ENCODE measurements at places on chromosomes 1 and 21.

DNA sequence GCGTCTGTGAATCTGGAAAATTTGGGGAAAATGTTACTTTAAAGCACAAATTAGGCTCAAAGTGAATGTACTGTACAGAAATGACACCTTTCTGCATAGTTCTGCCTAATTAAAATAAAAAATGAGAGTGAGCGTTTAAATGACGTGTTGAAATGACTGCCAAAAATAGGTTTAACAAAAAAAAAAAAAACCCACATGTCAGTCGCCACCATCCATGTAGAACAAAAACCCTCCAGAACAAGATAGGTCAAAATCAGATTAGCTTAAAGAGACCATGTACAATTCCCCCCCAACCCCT, 745 bp downstream of the PARP1 start:
- no peak for DNase-seq

DNA sequence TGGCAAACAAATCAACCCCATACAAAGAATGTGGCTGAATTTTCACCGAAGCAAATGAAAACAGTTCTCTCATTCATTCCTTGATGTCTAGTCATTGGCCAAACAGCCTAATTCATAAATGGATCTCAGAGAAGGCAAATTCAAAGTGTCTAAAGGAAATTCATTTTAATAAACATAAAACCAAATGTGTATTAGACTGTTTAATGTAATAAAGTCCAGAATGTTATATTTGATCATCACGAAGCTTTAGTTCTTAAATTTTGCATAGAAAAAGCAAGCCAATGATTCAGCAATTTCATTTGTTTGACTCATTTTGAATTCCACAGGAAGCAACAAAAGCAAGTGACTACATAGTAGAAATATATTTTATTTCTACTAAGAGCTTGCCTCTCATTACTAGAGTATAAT, 379.2 kb upstream of the ADAMTS5 start:
- DNase-seq = no peak

DNA sequence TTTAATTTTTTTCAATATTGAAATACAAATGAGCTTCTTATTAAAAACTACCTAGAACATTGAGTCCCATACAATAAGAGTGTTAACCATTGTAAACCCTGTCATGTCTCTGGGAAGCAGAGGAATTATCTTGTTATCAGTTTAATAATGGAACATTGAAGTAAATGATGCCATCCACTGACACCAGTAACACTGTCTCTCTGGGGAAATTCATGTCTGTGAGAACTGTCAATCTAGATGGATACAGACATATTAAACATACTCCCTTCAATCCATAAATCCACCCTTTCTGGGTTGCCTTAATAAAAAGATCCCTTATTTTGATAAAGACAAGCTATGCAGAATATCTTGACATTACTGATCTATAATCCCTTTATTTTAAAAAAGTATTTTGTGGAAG, 503.2 kb downstream of the DPYD start:
- DNase-seq = no peak

DNA sequence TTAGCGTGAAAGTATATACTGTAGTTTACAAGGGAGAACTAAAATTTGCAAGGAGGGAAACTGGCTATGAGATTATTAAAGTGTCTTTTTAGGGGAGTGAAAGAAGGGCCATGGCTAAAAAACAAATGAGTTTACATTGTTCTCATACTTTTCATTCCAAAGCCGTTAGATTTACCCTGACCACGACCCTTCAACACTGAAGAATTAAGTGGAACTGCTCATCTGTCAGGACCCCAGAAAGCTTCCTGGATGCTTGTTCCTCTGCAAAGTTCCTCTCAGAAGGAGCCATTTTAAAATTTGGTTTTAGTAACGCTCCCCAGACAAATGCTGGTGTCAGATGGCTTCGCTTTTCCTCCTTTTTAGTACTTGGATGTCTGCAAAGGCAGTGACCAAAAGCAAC, 82.7 kb upstream of the ZBTB18 start:
- DNase-seq = no peak

DNA sequence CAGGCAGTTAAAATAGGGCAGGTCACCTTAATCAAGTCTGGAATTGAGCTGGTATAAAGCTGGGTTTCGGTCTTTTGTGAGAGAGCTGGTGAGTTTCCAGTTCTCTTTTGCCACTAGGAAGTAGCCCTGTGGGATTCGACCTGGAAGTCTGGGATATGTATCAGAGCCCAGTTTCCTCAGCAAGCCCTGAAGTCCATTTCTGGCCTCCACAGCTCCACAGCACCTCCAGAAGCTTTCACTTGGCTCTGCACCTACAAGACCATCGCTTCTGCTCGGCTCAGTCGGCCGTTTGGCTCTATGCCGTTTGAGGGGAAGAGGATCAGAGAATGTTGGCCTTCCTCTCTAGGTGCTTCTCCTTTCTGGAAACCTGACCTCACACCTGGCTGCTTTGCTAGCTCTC, 148.0 kb downstream of the GALNT2 start:
- peak; percentile 71 for DNase-seq

DNA sequence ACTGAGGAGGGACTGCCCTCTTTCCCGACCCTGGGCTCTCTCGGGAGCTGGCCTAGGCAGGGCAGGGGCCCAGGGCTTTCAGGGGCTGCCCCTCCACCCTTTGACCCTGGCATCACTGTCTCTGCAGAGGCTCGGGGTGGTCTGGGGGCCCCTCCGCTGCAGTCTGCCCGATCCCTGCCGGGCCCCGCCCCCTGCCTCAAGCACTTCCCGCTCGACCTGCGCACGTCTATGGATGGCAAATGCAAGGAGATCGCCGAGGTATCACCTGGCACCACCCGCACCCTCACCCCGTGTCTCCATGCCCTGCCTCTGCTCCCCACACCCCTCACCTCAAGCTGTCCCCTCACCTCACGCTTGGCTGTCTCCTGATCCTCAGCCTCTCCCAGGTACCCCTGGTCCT, 5.5 kb downstream of the AMPD2 start:
- DNase-seq = no peak

DNA sequence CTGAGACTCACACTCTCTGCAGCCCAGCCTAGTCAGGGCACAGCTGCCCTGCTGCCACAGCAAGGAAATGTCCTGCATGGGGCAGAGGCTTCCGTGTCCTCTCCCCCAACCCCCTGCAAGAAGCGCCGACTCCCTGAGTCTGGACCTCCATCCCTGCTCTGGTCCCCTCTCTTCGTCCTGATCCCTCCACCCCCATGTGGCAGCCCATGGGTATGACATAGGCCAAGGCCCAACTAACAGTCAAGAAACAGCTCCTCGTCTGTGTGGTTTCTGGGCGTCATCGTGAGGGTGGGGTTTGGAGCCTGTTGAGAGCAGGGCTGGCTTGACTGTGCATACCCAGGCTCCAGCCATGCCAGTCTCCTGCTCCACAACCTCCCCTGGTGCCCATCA, 19.5 kb downstream of the FAAH start:
- DNase-seq = no peak

GRCh38 chr1:204650911-204651570, 34.5 kb downstream of the LRRN2 start:
- no peak for DNase-seq

- DNase-seq = no peak
Observed at GRCh38 chr1:223492044-223492443, 98.8 kb downstream of the CCDC185 start.

DNA sequence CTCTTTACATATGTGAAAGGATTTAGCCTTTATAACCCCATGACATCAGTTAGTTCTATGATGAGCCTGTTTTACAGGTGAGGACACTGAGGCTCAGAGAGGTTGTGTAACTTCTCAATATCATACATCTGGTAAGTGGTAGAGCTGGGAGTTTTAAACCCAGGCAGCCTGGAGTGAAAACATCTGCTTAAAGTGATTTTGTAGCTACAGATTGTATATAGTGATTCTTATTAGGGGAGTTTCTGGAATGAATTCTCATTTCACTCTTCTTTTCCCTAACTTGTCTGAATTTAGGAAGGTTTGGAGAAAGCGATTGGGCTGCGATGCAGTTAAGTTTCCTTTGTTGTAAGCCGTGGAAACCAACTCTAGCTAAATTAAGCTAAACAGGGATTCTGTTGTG, 175.6 kb downstream of the CAMTA1 start:
- DNase-seq = no peak
